ENCODE measurements at places on chromosomes 2 and 18.

GRCh38 chr2:35963824-35964223 lies 391.8 kb upstream of the CRIM1 start:
- DNase-seq: no peak

- DNase-seq: no peak
Observed at GRCh38 chr2:132255714-132256113, 94.0 kb upstream of the ANKRD30BL start.

DNA sequence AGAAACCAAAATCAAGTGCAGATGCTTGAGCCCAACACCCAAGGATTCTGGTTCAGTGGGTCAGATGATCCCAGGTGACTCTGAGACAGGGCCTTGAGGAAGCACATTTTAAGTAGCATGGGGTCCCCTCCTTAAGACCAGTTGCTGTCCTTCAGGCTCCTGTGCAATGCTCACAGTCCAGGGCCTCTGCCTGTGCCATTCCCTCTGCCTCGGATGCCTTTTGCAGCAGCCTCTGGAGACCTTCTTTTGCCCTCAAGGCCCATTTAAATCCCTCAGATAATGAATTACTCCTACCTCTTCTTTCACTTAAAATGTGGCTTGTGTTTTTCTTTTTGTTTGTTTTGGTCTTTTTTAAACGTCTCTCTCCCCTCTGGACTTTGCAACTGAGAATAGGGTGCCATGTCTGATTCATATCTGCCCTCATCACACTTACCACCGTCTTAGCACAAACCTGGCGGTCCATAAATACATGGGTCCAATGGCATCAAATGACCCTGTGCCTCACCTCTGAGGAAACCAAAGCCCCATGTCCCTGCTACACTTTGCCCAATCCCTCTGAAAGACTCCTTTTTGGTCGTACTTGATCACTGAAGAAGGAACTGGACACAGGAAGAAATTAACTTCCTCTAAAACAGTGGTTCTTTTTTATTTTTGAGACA lies 14.2 kb downstream of the ACTG2 start:
- DNase-seq: no peak

DNA sequence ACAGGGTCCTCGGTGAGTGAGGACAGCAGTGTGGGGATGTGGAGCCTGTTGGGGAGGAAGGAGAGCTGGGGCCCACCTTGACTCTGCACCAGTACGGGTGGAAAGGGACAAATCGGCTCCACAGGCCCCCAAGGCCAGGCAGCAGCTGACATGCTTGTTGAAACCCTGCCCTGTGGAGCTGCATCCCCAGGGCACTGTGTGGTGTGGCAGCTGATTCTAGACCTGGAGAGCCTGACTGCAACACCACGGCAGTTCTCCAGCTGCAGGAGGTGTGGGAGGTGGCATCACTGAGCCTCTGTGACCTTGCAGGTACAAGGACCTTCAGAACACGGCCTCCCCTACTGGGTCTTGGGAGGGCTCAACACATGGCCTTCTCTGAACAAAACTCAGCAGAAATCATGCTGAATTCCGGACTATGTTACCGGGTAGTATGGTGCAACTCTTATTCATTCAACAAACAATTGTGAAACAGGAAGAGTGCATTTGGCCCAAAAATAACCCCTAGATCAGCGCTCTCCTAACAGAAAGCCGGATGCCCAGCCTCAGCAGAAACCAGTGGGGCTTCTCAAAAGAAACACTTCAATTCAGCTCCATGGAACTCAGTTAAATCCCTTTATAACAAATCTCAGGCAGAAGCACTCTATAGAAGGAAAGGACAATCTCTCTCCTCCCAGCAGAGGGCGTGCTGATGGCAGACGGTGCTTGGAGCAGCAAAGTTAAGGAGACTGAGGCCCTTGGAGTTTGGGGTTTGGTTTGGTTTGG lies 104.4 kb upstream of the SALL3 start:
- no peak for DNase-seq

DNA sequence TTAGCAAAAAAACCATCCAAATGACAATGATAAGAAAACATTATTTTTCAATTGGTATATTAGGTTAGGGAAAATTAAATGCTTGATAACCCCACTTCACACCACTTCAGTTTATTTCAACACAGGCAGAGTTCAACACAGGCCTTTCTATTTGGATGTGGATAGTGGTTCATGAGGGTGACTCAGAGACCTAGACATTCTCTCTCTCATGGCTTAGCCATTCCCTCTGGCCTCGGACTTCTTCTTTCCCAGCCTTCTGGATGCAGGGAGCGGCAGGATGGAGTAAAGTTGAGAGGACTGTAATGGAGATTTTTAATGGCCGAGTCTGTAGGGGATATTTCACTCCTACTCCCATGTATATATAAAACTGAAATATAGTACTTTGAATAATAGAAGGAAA lies 109.7 kb downstream of the CTNNA2 start:
- no peak for DNase-seq

DNA sequence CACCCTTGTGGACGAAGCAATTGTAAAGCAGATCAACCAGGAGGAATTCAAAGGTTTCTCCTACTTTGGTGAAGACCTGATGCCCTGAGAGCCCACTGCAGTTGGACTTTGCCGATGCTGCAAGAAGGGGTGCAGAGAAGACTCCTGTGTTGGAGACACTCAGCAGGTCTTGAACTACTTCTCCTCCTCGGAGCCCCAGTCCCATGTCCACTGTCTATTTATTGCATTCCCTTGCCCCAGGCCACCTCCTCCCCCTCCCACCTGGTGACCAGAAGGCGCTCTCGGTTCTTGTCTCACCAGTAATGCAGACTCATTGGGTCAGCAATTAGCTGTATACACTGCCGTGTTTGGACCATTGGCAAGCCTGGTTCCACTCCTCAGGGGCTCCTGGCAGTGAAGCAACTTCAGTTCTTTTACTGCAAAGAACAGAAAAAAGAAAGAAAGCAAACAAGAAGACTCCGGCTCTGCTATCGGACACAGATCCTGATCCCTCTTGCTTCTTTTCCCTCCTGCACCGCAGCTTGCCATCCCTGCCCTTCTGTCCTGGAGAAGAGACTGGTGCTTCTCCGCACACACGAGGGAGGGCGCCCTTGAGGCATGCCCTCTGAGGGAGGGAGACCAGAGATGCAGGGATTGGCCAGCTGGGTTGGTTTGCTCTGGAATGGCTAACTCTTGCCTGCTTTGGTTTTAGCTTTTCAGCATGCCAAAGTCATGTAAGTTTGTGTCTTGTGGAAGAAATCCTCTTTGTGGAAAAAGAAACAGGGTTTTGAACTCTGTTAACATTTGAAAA lies 112.2 kb upstream of the EPAS1 start:
- DNase-seq: no peak

GRCh38 chr2:7900593-7900992 lies 781.3 kb upstream of the ID2 start:
- no peak for DNase-seq

Measured in stimulated activated CD8-positive, alpha-beta memory T cell treated with anti-CD3 and anti-CD28 coated beads, Interleukin-7, amount 100 ng/mL, for 24 hours (primary cell).